Cortex of kidney (tissue), 1 donor: ENCODE measurements at places on chromosomes 6 and 20.

DNA sequence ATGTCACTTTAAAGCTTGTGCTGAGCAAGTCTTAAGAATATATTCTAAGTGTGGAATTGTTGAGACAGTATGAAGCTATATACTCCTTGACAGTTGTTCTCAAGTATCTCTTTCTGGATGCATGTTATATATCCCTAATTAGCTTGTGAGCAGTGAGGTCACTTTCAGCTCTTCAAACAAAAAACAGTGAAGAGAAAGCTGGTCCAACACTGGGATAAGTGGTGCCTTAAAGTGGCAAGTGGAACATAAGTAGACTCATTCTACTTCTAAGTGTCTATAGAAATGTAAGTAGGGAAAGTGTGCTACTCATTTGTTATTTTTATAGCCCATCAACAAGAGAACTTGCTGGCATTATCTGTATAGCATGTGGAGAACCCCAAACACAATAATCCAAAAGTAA is 133.1 kb upstream of the BACH2 start:
- no peak for DNase-seq

- DNase-seq, result no peak
Observed at GRCh38 chr6:84774157-84774984, 10.0 kb upstream of the TBX18 start.

GRCh38 chr20:58981628-58982364 is 740 bp downstream of the NELFCD start:
- DNase-seq, result no peak

- DNase-seq, result no peak
Observed at GRCh38 chr6:83597051-83597450, 84.7 kb downstream of the PRSS35 start.

DNA sequence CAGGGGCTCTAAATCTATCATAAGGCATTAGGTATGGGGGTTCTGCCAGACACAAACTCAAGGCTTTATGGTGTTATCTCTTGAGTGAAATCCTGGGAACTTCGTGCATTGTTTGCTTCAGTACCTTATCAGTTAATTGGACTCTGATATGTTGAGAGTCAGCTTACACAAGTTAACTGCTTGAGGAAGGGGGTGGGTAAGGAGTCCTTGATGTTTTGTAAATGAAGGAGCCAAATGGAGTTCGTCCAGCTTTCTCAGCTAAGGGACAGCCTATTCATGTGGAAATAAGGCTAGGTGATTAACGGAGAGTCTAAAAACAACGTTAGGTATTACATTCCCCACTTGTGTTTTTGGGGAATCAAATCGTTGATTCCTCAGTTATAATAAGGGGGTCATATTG is 157.4 kb downstream of the TRIM27 start:
- no peak for DNase-seq

GRCh38 chr6:38366234-38366633 is 273.5 kb downstream of the BTBD9 start:
- DNase-seq, result no peak

DNA sequence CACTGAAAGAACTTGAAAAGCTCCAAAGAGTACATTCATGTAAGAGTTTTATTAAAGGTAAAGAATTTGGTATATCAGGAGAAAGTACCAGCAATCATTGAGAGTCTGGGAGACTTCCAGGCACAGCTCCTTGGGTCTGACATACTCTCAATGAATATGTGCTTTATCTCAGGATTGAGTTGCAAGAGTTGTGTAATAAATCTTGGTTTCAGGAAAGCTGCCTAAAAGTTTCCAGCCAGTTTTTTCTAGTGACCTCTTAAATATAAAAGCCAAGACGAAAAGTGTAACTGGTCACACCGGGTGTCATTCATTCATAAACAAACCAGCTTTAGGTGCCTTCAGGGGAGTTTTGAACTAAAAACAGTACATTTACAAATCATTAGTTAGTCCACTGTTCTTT is 21.6 kb upstream of the GJA1 start:
- no peak for DNase-seq

DNA sequence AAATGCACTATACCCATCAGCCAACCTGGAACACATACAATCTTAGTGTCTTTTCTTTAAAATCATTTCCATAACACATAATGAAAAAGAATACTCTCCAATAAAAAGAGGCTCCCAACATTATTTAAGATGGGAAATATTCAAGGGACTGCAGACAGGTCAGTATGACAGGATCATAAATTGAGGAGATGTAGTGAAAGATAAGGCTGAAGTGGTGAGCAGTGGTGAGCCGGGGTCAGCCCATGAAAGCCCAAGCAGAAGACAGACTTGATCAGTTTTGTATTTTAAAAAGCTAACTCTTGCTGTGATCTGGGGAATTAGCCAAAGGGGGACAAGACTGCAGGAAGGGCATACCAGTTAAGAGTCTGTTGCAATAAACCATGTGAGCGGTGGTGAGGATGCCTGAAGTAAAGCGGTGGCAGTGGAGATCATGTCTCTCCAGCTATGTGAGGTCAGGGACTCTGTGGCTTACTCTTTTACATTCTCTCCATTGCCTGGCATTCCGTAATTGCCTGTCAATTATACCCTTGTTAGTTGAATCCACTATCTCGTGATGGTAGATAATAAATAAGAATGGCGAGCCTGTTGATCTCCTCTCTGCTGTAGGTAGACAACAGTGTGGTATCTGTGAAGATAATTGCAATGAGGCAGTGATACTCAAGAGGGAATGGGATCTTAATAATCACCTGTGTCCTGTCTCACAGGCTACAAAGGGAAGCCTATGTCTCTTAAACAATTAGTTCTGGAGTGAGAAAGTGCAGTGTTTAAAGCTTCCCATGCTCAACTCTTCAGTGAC is 97.4 kb downstream of the FILIP1 start:
- DNase-seq, result no peak

DNA sequence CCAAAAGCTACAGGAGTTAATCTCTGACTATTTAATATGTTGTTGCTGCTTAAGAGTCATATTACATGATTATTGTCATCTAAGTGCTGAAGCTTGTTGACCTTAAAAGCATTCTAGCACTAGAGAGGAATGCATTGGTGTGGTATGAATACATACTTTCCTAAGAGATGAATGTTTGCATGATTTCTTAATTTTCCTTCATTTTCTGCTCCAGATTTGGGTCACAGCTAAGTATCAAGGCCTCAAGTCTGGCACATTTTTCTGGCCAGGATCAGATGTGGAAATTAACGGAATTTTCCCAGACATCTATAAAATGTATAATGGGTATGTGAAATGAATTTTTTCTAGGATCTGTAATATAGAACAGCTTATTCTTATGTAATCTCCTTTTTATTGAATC is 53.6 kb downstream of the ENPP1 start:
- no peak for DNase-seq

- no peak for DNase-seq
Observed at GRCh38 chr20:54293526-54293925, 85.6 kb downstream of the PFDN4 start.

DNA sequence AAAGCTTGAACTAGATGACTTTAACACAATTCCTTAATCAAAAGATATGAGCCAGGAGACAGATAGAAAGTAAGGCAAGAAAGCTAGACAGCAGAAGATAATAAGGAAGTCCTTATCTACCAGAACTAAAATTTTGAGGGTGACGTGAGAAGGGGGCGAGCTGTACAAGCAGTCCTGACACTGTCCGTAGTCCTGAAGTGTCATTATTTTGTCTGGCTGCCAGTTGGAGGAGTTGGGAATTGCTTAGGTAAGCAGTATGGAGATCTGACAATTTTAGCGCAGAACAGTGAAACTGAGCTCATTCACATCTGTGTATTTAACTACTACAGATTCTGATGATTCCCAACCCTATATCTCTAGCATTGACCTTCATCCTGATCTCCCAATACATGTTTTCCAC is 25.8 kb upstream of the CEP85L start:
- no peak for DNase-seq

DNA sequence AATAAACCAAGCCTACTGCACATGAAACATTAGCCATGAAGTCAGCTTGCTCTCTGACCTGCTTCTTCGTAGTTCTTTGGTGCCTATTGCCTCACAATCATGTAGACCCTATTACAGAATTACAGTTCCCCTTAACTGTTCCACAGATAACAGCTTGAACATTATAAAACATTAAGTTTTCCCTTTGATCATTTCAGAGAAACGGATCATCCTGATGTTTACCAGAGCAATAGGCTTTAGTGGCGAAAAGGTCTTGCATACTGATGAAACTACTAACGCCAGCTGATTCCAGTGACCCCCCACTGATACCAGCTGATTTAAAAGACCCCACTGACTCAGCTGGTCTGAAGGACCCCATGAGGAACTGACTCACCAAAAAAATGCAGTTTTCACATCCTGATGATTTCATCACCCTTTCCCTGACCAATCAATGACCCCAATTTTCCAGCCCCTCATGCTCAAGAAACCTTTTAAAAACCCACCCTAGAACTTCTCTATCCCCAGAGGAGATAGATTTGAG is 39.4 kb upstream of the MLIP start:
- DNase-seq, result no peak

GRCh38 chr20:58231683-58232082 is 3.2 kb upstream of the ANKRD60 start:
- no peak for DNase-seq

DNA sequence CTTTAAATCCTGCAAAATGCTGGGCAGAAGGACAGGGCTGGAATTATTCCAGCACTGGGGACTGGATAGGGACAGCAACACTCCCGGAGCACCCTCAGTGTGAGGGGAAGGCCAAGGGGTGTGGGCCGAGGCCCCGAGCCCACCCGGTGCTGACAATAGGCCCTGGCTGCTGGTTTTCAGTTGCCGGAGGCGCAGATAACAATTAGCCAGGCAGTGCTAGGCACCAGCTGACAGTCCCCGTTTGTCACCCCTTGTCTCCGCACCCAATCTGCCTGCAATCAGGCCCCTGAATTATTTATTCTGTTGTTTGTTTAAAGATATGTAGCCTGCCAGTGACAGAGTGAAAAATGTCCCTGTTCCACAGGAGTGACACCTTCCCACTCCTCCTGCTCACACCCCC is 120.0 kb downstream of the GRM4 start:
- DNase-seq, result no peak

DNA sequence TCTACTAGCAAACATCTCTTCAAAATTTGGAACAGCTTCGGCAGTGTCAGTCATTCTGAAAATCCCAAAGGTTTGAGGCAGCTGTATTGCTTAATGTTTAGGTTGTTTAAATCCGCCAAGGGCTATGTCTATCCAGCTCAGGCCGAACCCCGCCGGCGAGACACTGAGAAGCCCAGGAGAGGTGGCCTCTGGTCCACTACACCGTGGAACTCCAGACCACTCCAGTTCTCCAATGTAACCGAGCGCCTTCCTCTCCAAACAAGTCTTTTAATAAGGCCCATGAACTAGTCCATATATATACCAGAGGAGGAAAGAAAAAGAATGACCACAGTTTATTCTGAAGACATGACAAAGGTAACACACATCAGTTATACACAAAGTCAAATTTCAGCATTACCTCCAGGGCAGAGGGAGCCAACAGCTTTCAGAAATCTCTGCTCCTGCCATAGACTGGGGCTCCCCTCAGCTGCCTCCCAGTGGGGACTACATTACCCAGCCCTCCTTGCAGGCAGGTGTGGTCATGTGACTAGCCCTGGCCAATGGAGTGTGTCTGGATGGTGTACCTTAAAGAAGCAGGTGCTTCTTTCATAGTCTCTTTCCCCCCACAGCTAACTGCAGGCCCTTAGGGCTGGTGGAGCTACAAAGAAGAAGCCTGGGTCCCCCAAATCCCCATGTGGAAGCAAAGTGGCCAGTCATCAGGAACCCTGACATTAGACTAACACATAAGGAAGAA is at the start of gene RAMACL:
Gene RAMACL (minus strand): TSS at position 255 of the 733 bp plus-strand sequence. CDS start 201 bp downstream, at position 54.
- no peak for DNase-seq

- DNase-seq, result no peak
Observed at GRCh38 chr6:164107297-164107995, 692.9 kb downstream of the QKI start.

GRCh38 chr6:83615025-83615999 is 93.6 kb downstream of the SNAP91 start:
- no peak for DNase-seq

- DNase-seq, result no peak
Observed at GRCh38 chr6:113425977-113426660, 431.0 kb upstream of the MARCKS start.

GRCh38 chr6:142700032-142700431 is 244.9 kb downstream of the HIVEP2 start:
- no peak for DNase-seq

GRCh38 chr6:117818449-117818848 is 88.6 kb upstream of the SLC35F1 start:
- DNase-seq, result no peak

GRCh38 chr6:109991201-109992101 is 13.3 kb downstream of the GPR6 start:
- DNase-seq, result no peak
